NCI-H1436 (cell line): ENCODE measurements at places on chromosomes 5 and 9.

DNA sequence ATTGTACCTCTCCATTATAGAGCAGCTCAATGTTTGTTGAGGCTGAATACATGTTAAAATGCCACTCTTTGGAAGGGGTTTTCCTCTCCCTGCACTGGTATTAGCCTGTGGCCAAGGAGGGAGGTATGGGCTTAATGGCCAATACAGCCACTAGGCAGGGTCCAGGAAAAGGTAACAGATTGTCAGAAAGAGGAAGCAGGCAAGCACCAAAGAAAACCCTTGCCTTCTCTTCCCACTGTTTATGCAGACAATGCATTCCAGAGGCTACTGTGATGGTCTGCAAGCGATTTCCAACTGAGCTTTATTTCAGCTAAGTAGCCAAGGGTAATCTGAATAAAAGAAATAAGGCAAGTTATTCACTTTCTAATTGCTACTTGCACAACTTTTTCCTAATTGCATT lies 95.3 kb upstream of the SLC27A6 start:
- DNase-seq: no peak

GRCh38 chr5:59828623-59829022 lies 64.9 kb downstream of the PDE4D start:
- no peak for DNase-seq

DNA sequence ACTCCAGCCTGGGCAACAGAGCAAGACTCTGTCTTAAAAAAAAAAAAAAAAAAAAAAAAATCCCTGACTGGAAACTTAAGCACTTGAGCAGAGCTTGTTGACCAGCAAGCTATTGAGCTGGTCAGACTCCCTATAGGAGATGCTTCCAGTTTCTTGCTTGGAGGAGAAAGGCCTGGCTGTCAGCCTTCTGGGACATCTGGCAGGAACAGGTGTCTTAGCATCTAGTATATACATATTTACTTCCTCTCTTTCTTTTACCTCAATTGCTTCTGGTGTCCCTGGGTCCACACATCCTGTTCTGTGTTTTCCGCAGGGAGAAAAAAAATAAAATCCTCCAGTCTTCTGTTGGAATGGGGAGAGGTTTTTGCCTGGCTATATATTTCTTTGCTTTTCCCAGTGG lies 60.1 kb downstream of the PRKACG start:
- no peak for DNase-seq

- no peak for DNase-seq
Observed at GRCh38 chr9:116153765-116154333, at the start of gene PAPPA. PAPPA (plus strand) TSS chr9:116153791; CDS start chr9:116154173, 382 bp downstream.
